IPS DF 6.9 (cell line): ENCODE measurements at places on chromosomes 16 and 17.
A peak's percentile ranks its signal among the peaks of the same experiment; 100 is the strongest.

GRCh38 chr17:48012151-48012520 is 25.5 kb downstream of the COPZ2 start:
- no peak for DNase-seq

- peak; percentile 37 for DNase-seq
Measured at GRCh38 chr16:81522108-81522701, 77.6 kb downstream of the CMIP start.

- DNase-seq, result no peak
Measured at GRCh38 chr17:19305761-19306159, 56.8 kb downstream of the B9D1 start.

- DNase-seq, result no peak
Measured at GRCh38 chr17:42982266-42982665, 1.9 kb downstream of the RUNDC1 start.

DNA sequence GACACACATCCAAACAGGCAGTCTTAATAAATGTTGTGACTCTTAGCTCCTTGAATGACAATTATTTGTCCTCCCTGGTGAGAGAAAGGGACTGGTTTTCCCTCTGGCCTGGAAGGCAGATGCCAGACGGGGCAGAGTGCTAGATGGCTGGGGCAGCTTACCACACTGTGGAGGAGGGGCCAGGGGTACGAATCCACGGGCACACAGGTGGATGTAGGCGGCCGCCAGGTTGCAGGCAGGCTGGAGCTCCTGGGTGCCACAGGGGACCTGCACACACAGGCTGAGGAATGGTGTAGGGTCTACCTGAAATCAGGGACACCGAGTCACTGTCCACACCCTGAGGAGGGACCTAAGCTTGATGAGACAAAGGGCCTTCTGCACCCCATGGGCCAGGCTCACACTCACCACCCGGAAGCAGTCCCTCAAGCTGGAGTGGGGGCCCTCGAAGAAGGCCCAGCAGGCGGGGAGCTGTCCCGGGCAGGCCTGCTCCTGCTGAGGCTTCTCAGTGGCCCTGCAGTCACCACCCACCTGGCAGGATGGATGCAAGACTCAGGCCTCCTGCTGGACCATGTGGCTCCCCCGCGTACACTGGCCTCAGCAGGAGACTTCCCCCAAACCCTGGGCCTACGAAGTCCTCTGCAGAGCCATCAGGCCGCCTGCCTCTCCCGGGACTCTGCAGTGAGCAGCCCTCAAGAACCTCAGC is 38.4 kb downstream of the RMI2 start:
- DNase-seq, result no peak

DNA sequence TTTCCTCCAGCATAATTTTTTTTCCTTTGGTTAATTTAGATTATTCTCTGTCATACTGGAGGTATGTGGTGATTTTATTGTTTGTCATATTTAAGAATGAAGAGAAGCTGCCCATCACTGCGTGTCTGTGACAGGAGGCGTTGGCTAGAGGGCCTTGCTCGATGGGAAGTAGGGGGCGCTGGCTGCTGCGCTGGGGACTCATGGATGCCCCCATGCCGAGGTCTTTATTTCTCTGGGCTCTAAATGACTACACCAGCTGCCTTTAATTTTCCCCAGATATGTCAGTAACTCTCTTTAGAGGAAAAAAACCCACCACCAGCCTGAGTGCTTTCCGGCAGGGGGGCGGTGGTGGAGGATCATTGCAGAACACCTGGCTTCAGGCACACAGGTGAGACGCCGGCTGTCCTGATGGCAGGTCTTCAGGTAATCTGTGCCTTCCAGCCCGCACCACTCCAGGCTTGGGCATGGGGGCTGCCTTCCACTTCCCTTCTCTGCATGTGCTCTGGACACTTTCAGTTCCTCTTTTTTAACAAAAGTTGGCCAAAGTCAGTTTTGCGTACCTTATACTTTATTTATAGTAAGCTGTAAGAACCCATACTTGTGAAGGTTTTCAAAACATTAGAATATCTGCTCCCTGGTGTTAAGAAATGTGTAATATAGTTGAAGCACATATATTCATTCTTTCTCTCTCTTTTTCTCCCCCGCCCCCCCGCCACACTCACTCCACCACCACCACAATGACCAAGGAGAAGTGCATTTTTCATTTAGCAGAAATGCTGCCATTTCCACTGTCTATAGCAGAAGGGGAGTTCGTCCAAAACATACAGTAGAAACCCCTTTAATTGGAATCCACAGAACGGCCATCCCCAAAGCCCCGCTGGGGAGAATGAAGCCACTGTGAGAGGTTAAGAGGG is 192.7 kb downstream of the RPTOR start:
- DNase-seq, result no peak

DNA sequence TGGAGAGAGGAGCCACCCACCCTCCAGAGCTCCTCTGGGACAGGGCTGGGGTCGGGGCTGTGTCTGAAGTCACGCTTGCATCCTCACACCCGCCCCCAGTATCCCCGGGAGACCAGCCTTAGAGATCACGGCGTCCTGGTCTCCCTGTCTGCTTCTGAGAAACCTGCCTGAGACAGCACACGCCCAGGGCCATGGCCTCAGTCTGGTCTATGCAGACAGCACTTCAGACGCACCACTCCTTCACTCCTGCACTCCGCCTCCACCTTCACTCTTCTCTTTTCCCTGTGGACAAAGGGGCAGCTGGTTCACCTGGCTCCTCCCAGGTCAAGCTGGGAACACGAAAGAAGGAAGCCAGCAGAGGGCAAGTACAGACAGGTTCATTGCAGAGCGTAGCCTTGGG is 248.0 kb upstream of the GSE1 start:
- DNase-seq, result no peak

- DNase-seq, result no peak
Measured at GRCh38 chr16:61371881-61372280, 664.4 kb downstream of the CDH8 start.

- no peak for DNase-seq
Measured at GRCh38 chr17:82301916-82302567, 15.4 kb downstream of the CD7 start.
